ENCODE measurements at places on chromosomes 5 and 9. TPM values are rescaled to one million over a fixed set of nuclear protein-coding genes. Genes with fewer than 3 reads are reported as not detected.

GRCh38 chr9:136621019-136621733 is 41.5 kb upstream of the EGFL7 start:
- H3K27me3 ChIP-seq, result no peaks in the 10 kb centered on the region
- no peak overlapping the region for H3K27ac ChIP-seq
- no peak for DNase-seq
- peaks cover 7% of the 10 kb centered on the region for H3K4me1 ChIP-seq
- H3K4me3 ChIP-seq, result no peak overlapping the region
- no peaks in the 10 kb centered on the region for H3K36me3 ChIP-seq

The SPARC gene
- total RNA-seq, result 15,667 TPM

The CTNND2 gene
- total RNA-seq, result 4.5 TPM

The RBM18 gene
- total RNA-seq, result 29.1 TPM
